ENCODE measurements at places on chromosomes 16 and 17.

DNA sequence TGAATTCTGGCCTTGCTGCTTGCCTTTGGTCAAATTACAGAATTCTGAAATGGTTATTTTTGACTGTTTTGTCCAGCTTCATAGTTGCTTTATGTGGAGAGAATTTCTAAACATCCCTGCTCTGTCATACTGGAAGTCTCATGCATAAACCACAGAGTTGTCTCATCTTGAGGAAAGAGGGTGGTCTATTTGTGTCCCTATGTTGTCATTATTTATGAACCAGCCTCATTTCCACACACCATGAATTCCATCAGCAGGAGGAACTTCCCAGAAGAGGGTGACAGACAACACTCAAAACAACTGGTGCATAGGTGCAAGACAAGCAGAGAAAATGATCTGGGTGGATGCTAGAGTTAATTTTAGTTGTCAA is 525.8 kb upstream of the GOT2 start:
- DNase-seq, result no peak

- DNase-seq, result no peak
Observed at GRCh38 chr17:80599546-80600305, 55.1 kb downstream of the RPTOR start.

DNA sequence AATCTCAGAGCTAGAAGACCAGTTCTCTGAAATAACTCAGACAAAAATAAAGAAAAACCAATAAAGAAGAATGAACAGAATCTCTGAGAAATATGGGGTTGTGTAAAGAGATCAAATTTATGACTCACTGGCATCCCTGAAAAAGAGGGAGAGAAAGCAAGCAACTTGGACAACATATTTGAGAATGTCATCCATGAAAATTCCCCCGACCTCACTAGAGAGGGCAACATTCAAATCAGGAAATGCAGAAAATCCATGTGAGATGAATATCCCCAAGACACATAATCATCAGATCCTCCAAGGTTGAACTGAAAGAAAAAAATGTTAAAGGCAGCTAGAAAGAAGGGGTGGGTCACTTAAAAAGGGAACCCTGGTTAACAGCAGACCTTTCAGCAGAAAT is 32.1 kb downstream of the TANC2 start:
- no peak for DNase-seq

- DNase-seq, result no peak
Observed at GRCh38 chr17:73029021-73029420, 63.5 kb downstream of the SLC39A11 start.

GRCh38 chr16:53121661-53122060 is 66.9 kb downstream of the CHD9 start:
- DNase-seq, result no peak

- no peak for DNase-seq
Observed at GRCh38 chr16:25726430-25727098, 34.8 kb downstream of the HS3ST4 start.

DNA sequence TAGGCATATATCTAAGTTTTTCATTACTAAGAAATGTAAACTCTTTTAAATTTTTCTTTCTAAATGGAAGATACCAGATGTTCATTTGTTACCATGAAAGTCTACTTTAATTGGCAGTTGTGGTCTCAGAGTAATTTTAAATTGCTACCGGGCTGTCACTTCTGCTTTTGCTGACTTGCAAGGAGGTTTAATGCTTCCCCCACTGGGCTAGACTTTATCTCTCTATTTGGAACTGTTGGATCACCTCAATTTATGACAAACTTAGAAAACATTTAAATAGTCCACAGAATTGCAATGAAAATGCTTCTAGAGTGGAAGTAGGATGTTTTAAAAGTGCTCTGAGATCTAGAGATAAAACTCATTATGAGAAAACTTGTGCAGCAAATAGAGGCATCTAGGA is 479.8 kb upstream of the GOT2 start:
- no peak for DNase-seq

GRCh38 chr17:65853816-65854215 is 292.4 kb upstream of the AXIN2 start:
- no peak for DNase-seq

DNA sequence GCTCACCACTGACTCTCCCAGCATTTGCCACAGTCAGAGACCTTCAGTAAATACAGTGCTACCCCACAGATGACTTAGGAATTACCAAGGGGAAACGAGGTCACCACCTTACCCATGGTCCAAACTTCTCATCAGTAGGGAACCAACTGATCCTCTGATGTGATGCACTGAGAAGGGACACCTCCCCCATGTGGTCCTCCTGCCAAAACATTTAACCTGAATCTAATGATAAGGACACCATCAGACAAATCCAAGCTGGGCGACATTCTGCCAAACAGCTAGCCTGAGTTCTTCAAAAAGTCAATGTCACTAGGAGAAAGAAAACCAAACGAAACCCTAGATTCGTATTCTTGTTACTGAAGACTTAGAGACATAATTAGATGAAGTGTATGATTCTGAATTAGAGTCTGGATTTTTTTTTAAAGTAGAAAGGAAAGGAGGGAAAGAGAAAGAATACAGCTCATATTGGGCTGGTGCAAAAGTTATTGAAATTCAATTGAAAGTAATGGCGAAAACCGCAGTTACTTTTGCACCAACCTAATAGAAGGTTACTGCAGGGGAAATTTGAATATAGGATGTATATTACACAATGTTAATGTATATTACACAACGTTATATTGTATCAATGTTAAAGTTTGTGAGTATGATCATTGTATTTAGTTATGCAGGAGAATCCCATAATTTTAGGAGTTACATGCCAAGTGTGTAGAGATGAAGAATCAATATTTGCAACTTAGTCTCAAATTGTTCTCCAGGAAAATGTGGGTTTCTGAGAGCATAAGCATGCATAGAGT is 2.3 kb upstream of the CSNK2A2 start:
- no peak for DNase-seq

- DNase-seq, result no peak
Observed at GRCh38 chr17:43471585-43472160, 12.1 kb upstream of the DHX8 start.

DNA sequence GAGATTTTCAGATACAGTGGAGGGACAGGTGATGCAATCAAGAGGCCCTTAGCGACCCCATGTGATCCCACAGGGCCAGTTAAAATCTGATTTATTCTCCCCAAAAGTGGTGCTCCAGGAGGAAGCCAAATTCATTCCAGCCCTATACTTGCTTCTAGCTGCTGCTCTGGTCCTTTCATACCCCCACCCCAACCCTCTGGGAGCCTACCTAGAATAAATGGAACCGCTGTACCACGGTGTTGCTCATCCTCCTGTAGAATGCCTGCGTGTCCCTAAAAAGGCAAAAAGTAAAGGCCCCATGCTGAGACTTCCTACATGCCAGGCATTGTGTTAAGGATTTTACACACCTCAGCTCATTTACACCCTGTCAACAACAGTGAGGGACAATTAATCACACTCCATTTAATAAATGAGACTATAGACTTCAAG is 2.0 kb upstream of the RASL10B start:
- DNase-seq, result no peak

- DNase-seq, result no peak
Observed at GRCh38 chr16:11105038-11105903, 150.7 kb downstream of the SOCS1 start.

- no peak for DNase-seq
Observed at GRCh38 chr16:21584817-21585216, 14.6 kb upstream of the METTL9 start.

- DNase-seq, result peak; percentile 71
Observed at GRCh38 chr17:32461853-32462617, 17.7 kb downstream of the PSMD11 start.

DNA sequence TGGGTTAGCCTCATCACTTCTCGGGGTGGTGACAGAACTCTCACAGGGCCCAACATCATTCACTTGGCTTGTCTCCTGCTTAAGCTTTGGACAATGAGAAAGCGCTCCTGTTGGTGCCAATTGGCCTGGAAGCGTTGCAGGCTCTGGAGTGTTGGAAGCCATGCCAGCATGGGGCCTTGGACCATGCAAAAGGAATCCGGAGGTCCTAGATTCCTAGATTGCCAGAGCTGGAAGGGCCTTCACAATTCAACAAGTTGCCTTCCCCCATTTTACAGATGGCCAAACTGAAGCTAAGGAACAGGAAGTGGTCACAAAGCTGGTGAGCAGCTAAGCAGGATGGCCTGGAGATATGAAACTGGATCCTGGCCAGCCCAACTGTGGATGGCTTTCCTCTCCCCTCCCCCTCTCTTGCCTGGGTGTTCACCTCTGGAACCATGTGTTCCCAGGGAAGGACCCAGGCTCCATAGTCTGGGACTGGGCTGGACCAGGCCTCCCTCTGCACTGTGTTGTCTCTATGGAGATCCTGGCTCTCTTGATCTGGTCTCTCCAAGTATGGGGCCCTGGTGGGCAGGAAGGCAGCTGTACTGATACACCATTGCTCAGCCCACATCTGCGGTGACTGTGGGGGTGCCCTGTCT is 6.0 kb upstream of the IGFBP4 start:
- DNase-seq, result no peak

DNA sequence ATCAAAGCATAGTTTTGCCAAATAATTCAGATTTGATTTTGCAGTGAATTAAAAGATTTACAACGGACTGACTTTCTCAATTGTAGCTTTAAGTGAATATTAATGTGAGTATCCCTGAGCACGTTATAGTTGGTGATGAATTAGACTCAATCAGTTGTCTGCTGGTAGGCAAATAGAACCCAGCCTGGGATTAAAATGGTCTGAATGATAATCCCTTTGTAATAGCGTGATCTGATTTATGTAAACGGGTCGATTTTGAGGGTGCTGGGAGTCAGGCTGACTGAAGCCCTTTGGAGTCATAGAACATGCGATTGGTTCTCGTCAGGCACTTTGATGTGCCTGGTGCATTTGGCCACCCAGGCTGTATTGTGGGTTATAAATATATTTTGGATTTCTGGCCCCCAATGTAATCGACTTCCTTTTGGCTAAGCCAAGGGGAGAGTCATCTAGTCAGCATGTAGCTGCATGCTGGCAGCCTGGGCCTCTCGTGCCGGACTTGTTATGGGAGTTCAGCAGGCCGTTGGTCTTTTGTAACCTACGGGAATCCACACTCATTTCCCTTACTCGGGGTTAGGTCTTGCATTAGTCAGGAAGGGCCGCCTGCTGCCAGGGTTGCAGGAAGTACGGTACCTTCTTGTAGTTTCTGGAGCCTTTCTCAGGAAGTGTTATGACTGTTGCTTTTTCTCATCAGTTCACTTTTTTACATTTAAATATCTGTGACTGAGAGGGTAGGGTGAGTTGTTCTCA is 5.4 kb downstream of the PGS1 start:
- no peak for DNase-seq

All from WTC11 (cell line).